GDM1 (cell line): ENCODE measurements at places on chromosomes 3 and 15.

DNA sequence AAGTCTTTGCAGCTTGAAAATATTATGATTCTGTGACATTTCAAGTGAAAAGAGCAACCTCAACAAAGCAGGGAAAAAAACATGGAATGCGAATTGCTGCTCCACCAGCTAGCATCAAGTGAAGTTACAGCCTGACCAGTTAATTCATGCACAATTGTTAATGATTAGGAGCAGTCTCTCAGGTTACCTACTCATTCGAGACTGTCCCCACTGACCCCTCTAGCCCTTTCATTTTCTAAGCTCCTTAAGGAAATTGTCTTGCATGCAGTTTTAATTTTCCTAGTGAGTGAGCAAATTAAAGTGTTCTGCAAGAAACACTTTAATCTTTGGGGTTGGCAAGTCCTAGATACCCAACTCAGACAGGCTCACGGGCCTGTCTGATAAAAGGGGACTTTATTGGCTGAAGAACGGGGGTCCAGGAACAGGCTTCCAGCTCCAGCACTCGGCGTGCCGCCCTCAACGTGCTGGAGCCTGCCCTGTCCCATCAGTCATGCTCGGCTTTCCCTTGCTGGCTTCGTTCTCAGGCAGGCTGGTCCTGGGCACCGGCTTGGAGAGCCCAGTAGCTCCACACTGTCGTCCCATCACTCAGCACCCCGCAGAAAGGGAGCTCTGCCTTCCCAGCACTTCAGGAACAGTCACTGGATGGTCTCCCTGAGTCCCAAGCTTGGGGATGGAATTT, 18.3 kb downstream of the PODXL2 start:
- DNase-seq = no peak

GRCh38 chr3:21138085-21138484, 612.9 kb downstream of the ZNF385D start:
- DNase-seq = no peak

DNA sequence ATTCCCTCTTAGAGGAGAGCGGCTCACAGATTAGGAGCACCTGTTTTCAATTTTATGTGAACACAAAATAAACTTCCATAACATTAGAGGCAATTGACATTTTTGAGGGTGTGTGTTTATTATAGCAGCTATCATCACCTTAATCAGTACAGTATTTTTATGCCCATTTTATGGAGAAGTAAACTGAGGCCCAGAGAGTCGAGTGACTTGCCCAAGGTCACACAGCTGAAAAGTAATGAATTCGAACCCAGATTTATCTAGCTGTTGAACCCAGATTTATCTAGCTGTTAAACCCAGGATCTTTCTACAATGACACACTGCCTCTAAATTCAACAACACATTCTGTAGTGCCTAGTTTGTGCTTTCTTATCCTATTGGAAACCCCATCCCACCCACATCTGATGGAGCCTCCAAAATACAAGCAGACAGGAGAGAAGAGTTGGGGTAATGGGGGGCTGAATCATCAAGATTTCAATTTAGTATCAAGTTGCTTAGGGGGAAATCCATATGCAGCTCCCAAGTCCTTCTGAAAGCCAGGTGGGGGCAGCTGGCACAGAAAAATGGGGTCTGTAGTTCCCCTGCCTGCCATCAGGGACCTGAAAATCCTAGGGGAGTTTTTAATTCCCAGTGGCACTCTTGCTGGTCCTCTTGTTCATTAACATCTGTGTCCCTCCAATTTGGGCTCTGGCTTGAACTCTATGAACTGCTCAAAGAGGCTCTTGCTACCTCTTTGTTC, 50.4 kb upstream of the TRA2B start:
- DNase-seq = no peak

DNA sequence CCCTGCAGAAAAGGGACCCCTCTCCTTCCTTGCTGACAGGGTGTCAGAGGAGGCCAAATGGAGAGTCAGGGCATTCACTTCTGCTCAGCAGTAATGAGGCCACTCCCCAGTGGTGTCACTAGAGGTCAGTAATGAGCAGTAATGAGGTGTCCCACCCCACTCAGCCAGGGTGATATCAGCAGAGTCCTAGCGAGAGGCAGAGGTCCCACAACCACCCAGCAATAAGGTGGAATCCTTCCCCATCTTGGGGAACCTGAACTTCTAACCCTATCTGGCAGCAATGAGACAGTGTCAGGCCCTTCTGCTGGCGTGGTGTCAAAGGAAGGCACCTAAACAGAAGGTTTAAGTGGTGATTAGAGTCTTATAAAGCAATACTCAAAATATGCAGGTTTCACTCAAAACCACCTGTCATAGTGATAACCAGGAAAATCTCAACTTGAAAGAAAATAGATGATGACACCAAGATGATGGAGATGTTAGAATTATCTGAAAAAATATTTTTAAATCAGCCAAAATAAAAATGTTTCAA, 12.9 kb downstream of the OCA2 start:
- peak; percentile 37 for DNase-seq

DNA sequence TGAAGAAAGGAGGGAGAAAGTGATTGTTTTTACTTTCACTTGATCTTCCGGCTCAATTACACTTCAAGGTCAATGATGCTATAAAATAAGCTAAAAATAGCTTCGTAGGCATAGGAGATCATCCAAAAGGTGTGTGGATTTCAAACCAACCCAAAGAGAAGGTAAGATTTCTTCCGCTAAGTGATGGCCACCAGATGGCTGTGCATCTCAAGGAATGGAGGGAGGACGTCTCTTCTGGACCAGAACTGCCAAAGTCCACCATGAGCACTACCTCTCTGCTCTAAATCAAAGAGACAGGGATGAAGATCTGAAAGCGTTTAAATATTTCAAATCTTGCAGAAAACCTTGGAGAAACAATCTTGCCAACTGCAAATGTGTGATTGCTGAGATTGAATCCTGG, 199.1 kb upstream of the ZPLD1 start:
- no peak for DNase-seq

DNA sequence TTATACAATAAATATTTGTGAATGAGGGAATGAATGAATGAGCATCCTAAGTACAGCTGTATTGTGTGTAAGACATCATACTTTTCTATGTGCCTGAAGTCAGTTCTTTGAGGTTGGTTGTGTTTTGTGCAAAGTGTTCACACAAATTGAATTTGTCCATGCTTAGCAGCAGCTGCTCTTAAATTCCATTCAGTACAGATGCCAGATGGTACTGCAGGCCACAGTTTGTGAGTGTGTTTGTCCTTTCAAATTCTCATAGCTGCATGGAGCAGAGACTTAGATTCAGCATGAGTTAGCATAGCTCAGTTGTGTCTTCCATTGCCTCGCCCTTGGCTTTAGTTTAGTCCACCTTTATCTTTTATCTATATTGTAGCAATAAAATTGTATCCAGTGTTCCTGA, 3.8 kb upstream of the ZNF385D start:
- no peak for DNase-seq

- DNase-seq = no peak
Observed at GRCh38 chr3:156477323-156477722, 77.6 kb downstream of the SSR3 start.

DNA sequence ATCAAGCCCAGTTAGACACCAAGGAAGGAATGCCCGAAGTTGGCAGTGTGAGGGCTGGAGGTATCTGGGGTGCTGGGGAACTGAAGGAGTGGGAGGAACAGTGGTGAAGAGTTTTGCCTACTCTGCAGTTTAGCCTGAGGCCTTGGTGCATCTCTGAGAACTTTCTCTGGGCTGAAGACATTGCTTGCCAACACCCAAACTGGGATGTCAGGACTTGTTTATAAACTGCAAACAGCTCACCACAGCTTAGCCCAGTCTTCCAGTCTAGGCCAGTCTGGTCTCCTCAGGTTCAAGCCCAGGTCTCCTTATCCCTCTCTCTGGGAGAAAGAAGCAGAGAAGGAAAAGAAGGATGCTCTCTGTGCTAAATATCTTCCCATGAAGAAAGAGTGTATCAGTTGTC, 68.0 kb upstream of the BOC start:
- DNase-seq = no peak

GRCh38 chr3:5389057-5389456, 201.6 kb downstream of the EDEM1 start:
- no peak for DNase-seq

GRCh38 chr3:88168171-88168570, 18.4 kb downstream of the C3orf38 start:
- DNase-seq = no peak

DNA sequence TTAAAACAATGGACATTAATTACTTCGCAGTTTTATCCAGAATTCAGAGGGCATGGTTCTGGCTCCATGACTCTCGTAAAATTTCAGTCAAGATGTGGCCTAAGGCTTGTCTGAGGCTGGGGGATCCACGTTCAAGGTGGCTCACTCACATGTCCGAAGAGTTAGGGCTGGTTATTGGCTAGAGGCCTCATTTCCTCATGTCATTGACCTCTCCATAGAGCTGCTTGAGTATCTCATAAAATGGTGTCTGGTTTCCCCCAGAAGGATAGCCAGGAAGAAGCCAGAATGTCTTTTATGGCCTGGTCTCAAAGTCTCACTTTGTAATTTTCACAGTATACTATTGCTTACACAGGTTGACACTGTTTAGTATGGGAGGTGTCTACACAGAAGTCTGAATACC, 67.3 kb upstream of the DCBLD2 start:
- DNase-seq = no peak

DNA sequence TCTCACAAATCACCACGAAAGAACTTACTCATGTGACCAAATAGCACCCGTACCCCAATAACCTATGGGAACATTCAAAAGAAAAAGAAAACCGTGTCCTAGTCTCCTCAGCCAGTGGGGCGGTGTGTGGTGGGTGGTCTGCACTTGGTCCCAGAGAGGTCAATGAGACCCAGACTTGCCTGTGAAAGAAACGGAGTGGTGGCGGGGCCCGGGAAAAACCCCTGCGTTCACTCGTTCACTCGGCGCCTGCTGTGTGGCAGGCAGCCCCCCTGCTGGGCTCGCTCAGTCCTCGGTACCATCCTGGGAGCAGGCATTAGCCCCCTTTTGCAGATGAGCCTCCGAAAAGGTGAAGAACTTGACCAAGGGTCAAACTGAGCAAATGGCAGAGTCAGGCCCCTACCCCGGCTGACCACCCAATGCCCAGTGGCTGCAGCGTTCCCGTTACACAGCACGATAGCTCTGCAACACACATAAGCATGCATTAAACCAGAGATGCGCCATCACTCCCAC, 36.0 kb downstream of the ZDHHC19 start:
- no peak for DNase-seq

- DNase-seq = no peak
Observed at GRCh38 chr3:27535809-27536392, 51.7 kb upstream of the SLC4A7 start.

- peak; percentile 21 for DNase-seq
Observed at GRCh38 chr3:155682426-155683343, 62.2 kb downstream of the PLCH1 start.
